NCI-H1105 (cell line): ENCODE measurements at places on chromosomes 1 and 21.

- no peak for DNase-seq
Measured at GRCh38 chr1:55700359-55701130, 485.4 kb upstream of the USP24 start.

GRCh38 chr1:224054012-224054411 is 59.9 kb upstream of the FBXO28 start:
- DNase-seq: no peak

DNA sequence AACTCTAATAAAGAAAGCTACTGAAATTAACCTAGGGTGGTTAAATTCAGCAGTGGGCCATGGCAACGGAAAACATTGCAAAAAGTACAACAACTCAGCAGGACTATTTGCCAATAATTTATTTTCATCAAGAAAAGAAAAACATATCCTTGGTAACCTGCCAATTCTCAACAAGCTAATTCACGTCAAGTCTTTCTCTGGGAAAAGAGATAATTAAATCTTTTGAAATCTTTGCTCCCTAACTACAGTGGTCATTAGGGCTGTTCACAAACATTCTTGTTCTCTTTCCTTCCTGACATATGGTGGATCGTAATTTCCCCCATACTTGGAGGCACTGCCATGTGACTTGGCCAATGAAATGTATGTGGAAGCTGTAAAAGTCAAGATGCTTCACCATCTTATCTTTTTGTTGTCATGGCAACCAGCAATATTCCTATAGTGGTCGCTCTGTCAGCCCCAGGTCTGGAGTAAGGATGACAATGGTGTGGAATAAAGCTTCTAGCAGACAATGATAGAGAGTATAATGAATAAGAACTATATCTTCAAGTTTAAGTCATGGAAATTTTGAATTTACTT is 29.6 kb upstream of the ZNF326 start:
- peak; percentile 68 for DNase-seq

DNA sequence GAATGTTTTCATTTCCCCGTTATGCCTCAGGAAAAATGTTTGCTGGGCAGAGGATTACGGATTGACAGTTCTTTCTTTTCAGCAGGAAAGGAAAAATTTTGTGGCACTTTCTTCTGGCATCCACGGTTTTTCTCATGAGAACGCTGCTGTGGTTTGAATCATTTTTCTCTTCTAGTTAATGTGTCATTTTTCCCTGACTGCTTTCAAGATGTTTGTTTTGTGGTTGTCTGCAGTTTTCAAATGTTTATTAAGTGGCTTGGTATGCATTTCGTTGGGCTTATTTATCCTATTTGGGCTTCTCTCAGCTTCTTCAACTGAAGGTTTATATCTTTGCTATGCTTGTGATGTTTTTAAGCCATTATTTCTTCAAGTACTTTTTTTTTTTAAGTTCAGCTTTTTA is 359.0 kb downstream of the RGS7 start:
- no peak for DNase-seq
